ENCODE measurements at places on chromosomes 4 and X.

- DNase-seq: no peak
These were observed 2.1 kb upstream of the PCDH7 start for GRCh38 chr4:30718021-30718542.

- DNase-seq: no peak
These were observed 102.0 kb downstream of the ELOVL6 start for GRCh38 chr4:110096405-110096804.

GRCh38 chr4:15314974-15315373 lies 112.9 kb upstream of the C1QTNF7 start:
- DNase-seq: no peak

DNA sequence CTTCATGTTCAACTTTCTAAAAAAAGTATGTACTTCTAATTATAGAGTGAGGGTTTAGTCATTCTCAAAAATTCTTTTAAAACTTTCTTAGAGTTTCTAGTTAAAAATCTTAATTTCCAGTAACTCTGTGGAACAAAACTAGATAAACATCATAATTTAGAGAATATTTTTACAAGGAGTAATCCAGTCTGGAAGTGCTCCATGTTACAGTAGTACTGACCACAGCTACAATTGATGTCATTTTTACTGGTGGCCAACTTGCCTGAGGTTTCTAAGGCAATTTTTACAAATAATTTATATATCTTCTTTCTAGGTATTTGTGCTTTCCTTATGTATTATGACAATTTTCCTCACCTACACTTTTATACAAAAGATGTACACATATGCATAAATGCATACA lies 490.4 kb downstream of the CENPC start:
- DNase-seq: no peak

DNA sequence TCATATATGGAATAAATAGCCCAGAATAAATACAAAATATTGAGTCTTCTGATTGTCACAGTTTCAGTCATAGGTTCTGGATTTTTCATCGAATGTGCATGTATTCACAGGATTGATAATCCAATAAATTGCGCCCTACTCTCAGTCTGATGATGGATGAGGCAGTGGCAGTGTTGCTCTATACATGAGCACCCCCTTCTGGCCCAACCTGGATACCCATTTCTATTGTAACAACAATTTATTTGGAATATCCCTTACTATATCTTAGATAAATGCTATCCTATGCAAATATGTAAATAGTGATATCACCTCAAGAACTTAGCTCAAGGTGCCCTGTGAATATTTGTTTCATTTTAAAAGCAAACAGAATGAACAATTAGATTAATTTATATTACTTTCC lies 733.7 kb upstream of the PABPC4L start:
- DNase-seq: no peak

DNA sequence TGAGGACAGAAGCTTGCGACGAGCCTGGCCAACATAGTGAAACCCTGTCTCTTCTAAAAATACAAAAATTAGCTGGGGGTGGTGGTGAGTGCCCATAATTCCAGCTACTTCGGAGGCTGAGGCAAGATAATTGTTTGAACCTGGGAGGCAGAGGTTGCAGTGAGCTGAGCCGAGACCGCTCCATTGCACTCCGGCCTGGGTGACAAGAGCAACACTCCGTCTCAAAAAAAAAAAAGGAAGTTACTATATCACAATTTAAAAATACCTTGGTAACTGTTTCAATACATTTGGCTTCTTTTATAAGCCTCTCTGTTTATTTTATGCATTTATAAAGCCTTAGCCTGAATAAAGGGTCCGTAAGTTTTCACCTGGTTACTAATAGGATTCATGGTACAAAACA lies 46.6 kb upstream of the CHRNA9 start:
- no peak for DNase-seq

DNA sequence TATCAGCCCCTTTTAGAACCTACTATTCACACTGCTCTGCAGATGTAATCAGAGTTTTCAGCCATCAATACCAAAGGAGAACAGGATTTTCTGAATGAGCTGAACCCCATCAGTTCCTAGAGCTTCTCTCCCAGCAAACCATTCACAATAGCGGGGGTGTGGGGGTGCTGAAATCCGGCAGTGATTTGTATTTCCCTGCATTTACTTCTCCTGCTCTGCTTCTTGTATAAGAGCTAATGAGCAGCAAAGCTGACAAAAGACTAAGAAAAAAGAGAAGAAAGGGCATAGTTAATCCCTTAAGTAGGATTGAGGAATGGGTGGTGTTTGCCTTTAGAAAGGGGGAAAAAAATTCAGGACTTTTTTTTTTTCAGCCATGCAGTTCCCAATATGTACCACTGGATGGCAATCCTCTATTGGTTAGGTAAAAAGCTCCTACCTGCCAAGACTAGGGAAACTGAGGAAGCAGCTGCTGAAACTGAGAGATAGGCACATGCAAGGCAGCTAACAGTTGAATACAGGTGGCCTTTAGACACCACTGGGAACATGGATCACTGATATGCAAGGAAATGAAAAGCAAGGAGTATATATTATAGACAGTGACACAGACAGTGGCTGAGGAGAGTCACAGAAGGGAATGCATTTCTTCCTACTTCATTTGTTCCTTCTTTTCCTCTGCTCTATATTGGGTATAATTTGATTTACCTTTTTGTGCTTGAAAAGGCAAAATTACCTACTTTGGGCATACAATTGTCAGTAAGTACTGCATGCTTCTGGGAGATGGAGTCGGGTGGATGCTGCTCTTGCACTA lies 217.9 kb downstream of the HS6ST2 start:
- no peak for DNase-seq

DNA sequence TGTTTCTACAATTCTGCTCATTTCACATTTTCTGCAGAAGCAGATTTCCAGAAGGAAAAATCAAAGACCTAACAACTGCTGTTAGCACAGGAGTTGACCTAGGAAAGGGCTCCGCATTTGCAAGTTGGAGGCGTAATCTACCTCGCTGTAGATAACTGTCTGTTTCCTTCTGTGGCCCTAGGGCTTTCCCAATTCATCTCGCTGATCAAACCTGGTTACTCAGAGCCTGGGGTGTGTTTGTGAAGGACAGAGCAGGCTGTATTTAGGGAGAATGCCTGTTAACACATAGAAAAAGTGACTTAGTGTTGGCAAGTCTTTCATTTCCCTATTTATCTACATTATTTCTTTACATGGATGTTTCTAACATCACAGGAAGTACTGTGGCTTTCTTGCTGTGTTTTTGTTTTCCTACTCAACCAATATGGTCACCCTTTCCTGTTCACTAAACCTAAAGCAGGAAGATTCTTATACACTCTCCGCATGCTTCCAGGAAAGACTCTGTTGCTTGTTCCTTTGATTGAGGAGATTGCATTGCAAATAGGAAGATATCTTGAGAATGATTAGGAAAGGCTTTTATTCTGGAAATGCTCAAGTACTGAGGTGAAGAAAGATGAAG lies 40.5 kb downstream of the AGA start:
- DNase-seq: peak; percentile 6

DNA sequence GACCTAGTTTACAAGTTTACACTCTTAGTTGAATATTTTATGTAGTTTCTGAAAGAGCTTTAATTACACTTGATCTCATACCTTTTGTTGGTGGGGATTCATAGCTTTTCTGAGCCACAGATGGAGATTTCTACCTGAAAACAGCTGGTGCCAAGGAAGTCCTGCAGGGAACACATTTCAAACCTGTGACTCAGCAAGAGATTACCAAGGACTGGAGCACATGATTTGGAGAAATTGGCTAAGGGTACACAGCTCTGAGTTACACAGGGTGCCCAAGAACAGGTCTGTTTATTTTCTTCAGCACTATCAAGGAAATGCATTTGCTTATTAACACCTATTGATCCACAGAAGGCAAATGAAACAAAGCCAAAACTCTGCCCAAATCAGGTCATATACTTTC lies 691.5 kb downstream of the KCTD8 start:
- no peak for DNase-seq

- no peak for DNase-seq
These were observed 67.4 kb upstream of the GBA3 start for GRCh38 chr4:22625311-22625710.

DNA sequence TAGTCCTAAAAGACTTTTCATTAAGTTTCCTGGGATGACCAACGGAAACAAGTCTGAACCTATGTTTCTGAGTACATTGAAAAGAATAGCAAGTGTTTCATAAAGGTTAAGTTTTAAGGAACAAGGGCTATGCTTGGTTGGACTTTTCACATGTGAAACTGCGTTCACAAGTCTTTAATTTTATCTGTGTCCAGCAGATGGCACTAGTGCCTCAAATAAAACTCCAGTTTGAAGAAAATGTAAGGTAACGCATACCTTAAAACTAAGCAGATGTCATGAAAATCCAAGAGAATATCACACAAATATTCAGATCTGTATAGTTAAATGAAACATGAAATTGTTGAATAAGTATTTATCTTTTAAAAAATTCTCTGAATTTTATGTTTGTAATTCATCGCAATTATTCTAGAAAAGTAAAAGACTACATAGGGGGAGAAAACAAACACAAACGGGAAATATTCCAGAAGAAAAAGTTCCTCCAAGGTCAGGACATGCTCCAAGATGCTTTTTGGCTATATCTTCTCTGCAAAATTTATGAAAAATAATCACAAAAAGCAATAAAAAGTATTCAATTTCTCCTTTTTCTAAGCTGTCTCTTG lies 89.6 kb upstream of the MAD2L1 start:
- peak; percentile 69 for DNase-seq

- no peak for DNase-seq
These were observed 901.0 kb downstream of the FAT4 start for GRCh38 chr4:126215759-126216158.

DNA sequence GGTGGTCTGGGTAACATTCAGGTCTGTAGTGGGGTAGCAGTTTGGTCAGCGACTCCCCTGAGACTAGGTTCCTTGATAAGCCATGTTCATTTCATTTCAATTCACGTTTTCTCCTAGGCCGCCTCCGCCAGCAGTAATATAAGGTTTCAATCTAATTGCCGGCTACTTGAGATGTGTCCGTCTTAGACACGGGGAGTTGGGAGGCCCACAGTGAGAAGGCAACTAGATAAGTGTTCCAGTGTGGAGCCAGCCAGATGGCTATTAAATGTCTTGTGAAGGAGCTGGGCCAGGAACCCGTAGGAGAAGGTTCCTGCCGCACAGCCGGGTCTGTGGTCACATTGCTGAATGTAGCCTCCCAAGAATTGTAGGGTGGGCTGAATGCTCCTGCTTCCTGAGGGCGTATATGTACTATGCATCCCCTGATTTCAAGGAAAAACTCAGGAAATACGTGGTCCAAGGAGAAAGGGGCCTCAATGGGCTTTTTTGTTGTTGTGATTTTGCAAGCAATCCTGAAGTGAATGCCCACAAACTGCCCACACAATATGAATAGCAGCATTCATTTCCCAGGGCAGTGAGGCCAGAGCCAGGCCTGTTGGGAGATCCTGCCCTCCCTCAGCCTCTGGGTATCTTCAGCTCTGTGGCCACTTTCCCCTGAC lies 220.6 kb upstream of the RPL34 start:
- DNase-seq: no peak

- peak; percentile 36 for DNase-seq
These were observed at the start of gene TBC1D1 for GRCh38 chr4:37890801-37891259. TSS of gene TBC1D1 (plus strand) at chr4:37891084. CDS start at chr4:37902096, 11,012 bp downstream.

GRCh38 chr4:111120191-111120590 lies 497.3 kb upstream of the PITX2 start:
- no peak for DNase-seq

DNA sequence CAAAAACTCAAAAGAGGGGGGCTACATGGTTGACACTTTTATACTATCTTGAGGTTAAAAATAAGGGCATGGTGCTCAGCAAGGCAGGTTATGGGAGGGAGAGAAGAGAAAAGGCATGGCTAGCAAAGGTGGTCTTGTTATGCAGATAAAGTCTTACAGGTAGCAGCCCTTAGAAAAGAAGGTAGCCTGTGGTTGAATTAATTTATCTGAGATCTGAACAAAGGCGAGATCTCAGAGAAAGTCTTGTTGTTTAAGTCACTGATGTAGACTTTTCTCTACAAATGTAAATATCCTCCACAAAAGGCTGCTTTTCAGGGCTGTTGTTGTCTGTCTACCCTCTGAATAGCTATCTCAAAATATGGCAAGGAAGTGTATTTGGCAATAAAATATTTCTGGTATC lies 1250.4 kb downstream of the PCDH18 start:
- DNase-seq: no peak

- DNase-seq: peak; percentile 78
These were observed at the start of gene SYN1 for GRCh38 chrX:47619486-47620302. TSS of gene SYN1 (minus strand) at chrX:47619857. CDS start at chrX:47619728, 129 bp downstream.

- DNase-seq: no peak
These were observed 212.2 kb upstream of the GPRIN3 start for GRCh38 chr4:89519771-89520320.

DNA sequence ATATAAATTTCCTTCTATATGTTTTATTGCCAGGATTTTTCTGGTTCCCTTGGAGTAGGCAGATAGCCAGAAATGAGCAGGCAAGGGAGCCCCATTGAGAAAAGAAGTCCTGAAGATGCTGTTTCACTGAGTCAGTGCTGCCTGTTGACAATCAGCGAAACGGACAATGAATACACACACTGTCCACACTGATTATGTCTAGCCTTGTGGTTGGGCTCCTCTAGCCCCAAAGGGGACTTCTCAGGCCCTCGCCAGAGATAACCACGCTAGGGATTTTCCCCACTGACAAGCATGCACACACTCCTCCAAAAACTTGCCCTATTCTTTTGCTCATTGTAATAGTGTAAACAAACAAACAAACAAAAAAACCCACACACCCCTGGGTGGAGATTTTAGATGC lies 369.3 kb downstream of the DMD start:
- no peak for DNase-seq

Measured in CD4-positive, alpha-beta T cell treated with Interleukin-4 for 4 hours (primary cell).